Stimulated activated CD8-positive, alpha-beta memory T cell treated with anti-CD3 and anti-CD28 coated beads, Interleukin-7, amount 100 ng/mL, for 1 hour (primary cell): ENCODE measurements at places on chromosomes 12 and 14.

DNA sequence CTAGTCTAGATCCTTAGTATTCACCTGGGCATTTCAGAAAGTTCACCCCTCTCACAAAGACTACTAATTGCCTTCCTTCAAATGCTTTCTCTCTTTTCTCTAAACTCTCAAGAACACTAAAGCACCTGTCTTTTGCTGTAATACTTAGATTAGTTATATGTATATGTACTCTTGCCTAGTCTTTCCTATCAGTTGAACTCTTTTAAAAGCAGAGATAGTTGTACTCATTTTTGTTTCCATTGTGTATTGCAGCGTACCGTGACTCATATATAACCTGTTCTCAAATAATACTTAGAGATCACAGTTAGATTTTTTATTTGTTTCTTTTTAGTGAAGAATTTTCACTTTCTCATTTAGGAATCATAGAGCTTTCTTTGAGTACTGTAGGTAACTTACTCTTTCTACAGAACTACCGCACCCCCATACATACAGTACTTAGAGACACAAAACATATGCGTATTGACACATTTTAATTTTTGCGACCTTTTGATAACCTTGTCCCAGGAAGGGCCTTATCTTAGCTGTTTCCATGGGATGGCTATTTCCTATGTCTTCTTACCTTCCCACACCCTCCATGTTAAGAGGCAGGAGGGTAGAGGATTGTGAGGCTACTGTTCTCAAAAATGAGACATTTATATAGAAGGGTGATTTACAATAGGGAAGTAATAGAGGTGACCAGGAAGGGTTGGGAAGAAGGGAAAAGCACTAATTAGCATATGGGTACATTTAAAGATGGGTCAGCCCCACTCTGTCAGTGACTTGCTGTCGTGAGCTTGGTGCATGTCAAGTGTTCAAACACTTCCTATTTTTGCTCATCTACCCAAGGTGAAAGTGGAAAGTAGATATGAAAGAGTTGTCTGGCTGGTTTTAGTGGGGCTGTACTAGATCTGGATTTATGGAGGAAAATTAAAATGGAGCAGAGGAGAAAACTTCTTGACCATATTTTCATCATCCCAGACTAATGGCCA lies 74.3 kb downstream of the PLEKHA5 start:
- no peak for DNase-seq

GRCh38 chr14:68257969-68258368 lies 438.4 kb downstream of the RAD51B start:
- no peak for DNase-seq

- DNase-seq: no peak
Observed at GRCh38 chr12:55720071-55720564, at the start of gene RDH5. TSS of gene RDH5 (plus strand) at chr12:55720393. CDS start at chr12:55721185, 792 bp downstream.

DNA sequence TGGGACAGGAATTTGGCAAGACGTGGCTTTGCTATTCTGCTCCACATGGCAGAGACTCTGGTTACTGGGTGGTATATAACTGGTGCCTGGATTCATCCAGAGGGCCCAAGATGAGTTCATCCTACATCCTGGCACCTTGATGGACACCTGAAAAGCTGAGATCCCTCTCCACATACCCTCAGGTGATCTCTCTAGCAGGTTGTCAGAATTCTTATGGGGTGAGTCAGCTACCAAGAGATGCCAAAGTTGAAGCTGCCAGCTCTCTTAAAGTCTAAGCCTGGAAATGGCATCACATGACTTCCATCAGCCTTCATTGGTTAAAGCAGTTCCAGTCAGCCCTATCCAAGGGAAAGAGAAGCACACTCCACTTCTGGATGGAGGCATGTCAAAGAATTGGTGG lies 300.7 kb upstream of the SEL1L start:
- DNase-seq: no peak

DNA sequence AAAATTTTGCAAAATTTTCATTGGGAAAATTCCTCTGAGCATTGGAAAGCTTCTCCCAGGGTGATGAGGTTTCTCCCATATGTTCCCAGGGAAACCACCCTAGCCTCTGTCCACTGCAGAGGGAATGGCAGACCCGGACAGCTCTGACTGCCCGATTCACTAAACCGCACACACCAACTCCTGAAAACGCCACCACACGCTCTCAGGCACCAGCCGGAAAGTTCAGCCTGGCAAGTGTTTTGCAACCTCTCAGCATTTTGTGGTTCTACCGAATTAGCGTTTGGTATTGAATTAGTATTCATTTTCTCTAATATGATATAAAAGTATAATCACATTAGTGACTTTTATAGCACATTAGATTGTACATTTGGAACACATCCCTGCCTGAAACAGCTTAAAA lies 213.4 kb downstream of the PHETA1 start:
- no peak for DNase-seq

DNA sequence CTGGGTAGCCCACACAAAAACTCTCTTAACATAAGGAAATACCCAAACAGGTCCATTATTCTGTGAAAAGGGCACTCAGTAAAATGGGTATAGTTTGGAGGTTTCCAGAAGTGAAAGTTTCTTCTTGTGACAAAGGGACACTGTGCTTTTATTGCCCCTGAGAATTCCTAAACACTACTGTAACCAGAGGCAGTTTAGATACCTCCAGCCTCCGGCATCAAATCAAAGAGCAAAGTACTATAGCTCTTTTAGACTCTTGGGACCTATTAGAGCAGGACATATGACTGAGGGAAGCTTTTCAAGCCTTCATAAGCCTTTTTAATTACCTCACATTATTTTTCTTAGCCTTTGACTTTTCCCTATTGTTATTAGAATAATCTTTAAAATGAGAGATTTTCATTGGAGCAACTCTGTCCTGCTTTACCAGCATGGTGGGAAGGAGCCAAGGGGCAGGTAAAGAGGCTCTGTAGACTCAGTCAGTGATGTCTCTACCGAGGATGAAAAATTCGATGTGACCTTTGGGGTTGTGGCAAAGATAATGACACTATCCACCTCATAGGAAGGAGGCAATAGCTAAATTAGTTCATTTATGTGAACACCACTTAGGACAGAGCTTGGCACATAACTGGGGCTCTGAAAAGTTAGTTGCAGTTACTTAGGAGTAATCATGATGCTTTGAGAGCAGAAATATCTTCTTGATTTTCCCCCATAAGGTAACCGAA lies 85.1 kb downstream of the IFNG start:
- DNase-seq: no peak

DNA sequence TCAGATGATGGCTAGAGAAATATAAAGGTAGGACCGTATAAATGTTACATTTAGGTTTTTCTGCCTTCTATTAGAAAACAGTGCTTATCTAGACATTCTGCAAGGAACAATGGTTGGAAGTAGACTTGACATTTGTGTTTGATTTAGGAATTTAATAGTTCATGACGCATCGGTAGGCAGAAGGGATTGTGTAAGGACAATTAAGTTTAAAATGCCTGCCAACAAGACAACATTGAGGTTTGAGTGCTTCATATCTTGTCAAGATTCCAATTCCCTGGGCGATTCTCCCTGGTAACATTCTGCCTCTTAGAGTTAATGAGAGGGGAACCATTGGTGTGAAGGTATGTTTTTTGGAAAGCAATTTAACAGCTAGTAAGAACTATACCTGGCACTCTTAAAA lies 186.8 kb upstream of the RBM19 start:
- no peak for DNase-seq
